Stimulated activated CD4-positive, alpha-beta T cell treated with anti-CD3 and anti-CD28 coated beads, Interleukin-1b, Interleukin-23, amount 100 ng/mL, for 24 hours (primary cell): ENCODE measurements at places on chromosomes 4 and X.

DNA sequence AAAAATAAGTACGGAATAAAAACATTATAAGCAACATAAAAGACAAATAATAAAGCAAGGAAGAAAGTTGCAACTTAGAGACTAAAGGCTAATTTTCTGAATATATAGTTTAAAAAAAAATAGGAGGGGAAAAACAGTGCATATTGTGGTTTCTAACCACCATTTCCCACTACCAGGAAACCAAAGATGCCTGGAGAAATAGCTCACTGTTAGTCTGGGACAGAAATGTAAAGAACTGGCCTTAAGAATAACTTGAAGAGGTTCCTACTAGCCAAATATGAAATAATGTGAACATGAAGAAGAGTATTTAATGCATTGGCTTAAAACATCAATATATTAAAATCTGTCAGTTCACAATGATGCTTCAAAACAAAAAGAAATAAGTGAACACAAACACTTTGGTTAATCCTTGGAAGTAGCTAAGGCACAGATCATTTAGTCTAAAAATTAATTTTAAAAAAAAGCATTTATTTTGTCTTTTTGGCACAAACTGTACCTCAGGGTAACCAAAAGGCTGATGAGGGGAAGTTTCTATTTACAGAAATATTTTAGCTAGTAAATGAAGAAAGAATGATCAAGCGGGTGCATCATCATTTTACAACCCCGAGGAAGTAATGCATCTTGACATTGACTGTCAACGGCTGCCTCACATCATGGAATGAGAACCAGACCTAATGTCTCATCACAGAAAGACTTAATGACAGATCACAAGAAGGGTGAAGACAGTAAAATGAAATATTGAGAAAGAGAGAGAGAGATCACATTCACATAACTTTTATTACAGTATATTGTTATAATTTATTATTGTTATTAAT, 297.2 kb upstream of the LDB2 start:
- DNase-seq = no peak

- DNase-seq = no peak
These were observed 14.7 kb downstream of the RHOH start for GRCh38 chr4:40211224-40212185.

DNA sequence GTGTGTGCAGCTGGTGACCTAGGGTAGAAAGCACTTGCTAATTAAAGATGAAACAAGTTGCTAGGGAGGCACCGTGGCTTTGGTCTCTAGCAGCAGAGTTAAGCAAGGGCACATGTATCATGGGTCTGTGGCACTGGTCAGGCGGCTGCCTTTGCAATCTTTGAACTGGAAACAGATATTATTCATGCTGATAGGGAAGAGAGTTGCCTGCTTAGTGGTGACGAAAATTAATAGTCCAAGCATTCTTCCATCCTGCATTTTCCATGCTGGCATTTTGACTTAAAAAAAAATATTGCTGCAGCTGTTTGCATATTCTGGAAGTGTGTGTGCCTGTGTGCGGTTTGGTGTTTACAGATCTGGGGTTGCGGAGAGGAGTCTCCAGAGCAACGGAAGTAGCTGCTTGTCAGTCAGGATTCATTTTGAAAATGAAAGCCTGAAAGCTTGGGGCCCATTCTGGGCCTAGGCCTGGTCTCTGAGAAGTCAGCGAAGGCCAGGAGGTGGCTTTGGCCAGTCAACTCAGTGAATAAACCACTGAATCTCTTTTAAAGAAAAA, 2.3 kb upstream of the SOWAHD start:
- no peak for DNase-seq

DNA sequence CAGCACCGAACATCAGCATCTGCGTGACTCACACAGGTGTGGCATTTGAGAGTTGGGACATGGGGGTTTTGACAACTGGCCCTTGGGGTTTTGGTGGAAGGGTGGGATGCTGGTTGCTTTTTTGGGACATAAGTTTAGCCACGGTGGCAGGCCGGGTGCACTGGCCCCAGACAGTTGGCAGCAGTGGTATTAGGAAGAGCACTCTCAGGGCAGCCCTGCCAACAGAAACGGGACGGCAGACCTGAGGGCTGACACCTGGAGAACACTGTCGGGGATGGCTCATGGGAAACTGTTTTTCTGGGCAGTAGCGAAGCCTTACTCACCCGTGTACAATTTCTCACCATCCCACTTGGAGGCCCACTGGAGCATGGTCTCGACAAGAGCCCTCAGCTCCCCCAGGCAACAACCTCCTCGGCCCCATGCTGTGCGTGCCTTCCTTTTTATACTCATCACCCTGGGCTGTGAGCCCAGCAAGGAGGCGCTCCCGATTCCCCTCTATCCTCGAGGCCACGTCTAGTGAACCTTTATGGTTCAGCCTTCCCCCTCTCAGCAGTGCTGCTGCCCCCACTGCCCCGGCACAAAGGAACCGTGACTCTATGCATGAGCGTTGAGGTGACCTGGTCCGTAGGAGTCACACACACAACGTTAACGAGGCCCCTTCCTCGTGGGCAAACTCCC, 30.6 kb downstream of the WDR1 start:
- DNase-seq = no peak

DNA sequence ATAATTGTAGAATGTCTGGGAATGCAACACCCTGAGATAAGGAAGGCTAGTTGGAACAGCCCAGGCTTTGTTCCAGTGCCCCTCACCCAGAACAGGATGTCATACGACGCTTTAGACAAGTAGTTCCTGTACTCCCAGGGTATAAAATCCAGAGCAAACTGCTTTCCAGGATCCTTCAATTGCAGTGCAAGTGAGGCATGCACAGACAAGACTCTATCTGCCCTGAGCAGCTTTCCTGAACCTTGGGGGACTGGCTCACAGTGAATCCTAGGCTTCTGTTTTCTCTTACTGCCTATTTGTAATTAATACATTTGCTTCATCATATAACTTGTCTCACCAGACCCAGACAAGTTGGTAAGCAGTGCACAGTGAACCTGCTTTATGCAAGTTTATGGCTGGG, 48.4 kb upstream of the IL9R start:
- DNase-seq = no peak

- DNase-seq = no peak
These were observed 9.9 kb downstream of the TADA2B start for GRCh38 chr4:7052923-7053715.
